ENCODE measurements at places on chromosomes 3 and 15.

GRCh38 chr3:150759319-150759718, 3.6 kb downstream of the SIAH2 start:
- DNase-seq, result no peak

- no peak for DNase-seq
Measured at GRCh38 chr15:99921101-99921500, 187.9 kb upstream of the LYSMD4 start.

- no peak for DNase-seq
Measured at GRCh38 chr15:56249092-56249491, 5.4 kb upstream of the RFX7 start.

GRCh38 chr3:111801693-111802092, 57.4 kb upstream of the PHLDB2 start:
- no peak for DNase-seq

DNA sequence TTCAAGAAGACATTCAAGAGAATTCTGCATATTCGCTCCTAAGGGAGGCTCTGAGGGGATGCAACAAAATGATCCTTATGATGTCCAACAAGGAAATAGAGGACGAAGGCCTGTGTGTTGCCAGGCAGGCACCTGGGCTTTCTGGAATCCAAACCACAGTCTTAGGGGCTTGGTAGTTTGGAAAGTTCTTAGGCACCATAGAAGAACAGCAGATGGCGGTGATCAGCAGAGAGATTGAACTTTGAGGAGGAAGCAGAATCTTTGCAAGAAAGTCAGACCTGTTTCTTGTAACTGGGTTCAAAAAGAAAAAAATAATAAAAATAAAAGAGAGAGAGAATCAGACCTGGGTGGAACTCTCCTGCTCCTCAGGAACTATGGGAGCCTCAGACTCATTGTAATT, 11.7 kb upstream of the ATG7 start:
- no peak for DNase-seq

- no peak for DNase-seq
Measured at GRCh38 chr15:86164232-86164898, 84.7 kb downstream of the AGBL1 start.

GRCh38 chr3:71262364-71263265, 320.9 kb downstream of the FOXP1 start:
- no peak for DNase-seq

- no peak for DNase-seq
Measured at GRCh38 chr3:143865302-143865701, 17.0 kb upstream of the SLC9A9 start.

DNA sequence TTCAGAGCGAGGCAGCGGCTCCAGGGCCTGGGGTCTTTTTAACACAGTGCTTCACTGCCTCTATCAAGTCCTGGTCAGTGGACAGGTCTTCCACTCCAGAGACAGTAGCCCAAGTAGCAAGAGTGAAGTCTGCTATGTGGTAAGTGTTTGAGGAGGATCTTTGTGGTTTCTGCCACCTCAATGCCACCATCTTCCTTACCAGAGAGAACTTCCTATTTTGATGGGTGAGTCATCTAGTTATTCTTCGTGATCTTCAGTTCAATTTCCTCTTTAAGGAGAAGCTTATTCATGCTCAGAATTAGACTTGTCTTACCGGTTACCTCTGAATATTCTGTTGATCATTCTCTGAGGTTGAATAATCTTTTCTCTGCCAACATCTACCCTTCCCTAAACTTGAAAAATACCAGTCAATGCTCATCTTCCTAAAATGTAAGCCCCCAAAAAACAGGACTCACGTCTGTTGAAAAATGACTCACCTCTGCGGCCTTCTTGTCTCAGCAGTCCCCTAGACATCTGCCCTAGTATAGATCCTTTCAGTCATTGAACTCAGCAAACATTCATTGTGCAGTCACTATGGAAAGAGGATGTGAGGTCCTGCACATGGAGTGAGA, 32.2 kb upstream of the BCL6 start:
- peak; percentile 3 for DNase-seq

- no peak for DNase-seq
Measured at GRCh38 chr15:65406424-65407000, 16.2 kb downstream of the IGDCC4 start.

- no peak for DNase-seq
Measured at GRCh38 chr15:63998489-63998888, 47.8 kb downstream of the DAPK2 start.

DNA sequence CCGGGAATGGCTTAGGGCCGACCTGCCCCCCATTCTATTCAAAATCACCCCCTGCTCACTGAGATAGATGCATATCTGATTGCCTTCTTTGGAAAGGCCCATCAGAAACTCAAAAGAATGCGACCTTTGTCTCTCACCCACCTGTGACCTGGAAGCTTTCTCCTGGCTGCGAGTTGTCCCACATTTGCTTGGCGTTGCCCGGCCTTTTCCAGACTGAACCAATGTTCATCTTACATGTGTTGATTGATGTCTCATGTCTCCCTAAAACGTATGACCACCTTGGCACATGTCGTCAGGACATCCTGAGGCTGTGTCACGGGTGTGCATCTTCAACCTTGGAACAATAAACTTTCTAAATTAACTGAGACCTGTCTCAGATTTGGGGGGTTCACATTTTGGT, 3.4 kb upstream of the MUC20 start:
- no peak for DNase-seq

GRCh38 chr15:28098360-28098765, 752 bp downstream of the OCA2 start:
- no peak for DNase-seq

DNA sequence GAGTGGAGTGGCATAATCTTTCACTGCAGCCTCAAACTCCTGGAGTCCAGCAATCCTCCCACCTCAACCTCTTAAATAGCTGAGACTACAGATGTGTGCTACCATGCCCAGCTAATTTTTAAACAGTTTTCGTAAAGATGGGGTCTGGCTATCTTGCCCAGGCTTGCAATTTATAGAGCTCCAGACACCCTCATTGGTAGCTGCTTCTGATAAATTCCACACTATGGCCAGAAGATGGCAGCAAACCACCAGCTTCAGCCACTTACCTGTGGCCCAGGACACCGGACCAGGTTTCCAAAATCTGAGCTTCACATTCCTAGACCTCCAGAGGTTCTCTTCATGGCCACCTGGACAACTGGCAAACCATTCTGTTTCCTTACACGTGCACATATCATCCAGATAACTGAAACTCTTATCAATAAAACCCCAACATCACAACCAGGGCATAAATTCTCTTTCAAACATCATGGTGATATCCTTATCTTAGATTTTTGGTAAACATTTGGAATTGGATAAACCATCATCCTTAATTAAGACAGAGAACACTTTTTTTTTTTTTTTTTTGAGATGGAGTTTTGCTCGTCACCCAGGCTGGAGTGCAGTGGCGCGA, 28.9 kb downstream of the FBXW12 start:
- peak; percentile 30 for DNase-seq

- DNase-seq, result no peak
Measured at GRCh38 chr15:41806291-41807181, 21.4 kb upstream of the JMJD7 start.

GRCh38 chr3:48478626-48479555, 25.1 kb downstream of the SHISA5 start:
- DNase-seq, result no peak

GRCh38 chr15:52414936-52415335, 113.7 kb downstream of the MYO5A start:
- DNase-seq, result no peak

DNA sequence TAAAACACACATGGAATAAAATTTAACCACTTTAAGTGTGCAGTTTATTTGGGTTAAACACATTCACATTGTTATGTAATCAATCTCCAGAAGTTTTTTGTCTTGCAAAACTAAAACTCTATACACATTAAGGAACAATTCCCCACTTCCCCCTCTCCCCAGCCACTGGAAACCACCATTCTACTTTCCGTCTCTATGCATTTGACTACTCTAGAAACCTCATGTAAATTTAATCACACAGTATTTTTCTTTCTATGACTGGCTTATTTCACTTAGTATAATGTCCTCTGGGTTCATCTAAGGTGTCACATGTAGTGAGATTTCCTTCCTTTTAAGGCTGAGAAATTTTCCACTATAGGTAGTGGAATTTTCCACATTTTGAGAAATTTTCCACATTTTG, 568.7 kb upstream of the UBE2E2 start:
- no peak for DNase-seq

DNA sequence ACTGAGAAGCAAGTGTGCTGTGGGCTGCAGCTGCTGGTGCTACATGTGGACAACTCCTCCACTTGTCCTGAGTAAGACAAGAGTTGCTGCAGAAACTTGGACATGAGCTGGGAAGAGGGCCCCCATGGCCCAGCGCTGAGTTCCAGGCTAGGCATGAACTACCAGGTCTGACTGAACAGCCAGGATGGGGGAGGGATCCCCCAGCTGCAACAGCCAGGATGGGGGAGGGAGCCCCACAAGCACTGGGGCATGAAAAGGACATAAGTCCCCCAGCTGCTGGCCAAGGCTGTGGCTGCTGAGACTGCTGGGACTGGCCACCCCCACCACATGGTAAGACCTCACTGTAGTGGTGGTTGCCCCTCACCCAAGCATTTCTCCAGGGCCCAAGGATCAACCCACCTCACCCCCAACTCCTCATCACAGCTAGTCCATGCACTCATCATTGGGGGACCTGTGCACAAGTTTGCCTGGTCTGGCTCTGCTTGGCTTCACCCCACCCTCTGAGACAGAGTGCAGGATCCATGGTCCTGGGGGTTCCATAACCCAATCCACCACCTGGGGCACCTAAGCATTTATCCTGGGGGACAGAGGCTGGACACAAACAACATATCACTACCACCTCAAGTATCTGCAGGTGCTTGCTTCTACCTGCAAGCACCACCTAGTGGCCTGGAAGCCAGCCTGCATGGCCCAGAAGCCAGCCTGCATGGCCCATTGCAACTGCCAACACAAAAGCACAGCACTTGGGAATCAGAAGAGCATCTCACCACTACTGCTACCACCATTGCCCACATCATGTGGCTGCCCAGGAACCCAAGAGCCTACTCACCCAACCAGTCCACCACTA, 84.5 kb upstream of the STT3B start:
- DNase-seq, result no peak

- DNase-seq, result no peak
Measured at GRCh38 chr15:65101411-65101890, 13.5 kb downstream of the UBAP1L start.
